HFFc6 (cell line): ENCODE measurements at places on chromosomes 12 and 14.

DNA sequence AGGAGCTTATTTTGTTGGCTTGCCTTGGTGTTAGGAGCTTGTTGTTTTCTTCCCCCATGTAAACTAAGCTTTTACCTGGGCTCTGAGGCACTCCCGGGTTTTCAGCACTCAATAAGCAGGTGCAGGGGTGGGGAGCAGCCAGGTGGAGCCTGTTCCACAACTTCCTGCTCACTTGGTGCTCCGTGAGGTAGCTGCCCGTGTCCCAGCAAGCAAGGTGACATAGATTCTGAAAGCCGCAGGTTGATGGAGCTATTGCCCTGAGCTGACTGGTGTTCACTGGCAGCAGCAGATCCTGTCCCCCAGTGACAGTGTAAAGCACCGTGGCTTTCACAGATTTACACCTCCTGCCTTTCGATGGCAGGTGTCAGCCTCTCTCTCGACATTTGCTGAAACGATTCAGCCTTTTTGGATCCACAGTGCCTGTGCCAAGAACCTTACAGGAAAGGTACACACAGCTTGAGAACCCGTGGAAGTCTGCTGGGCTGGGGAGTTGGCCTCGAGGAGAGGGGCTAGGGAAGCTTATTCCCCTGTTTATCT is 295.7 kb upstream of the FKBP4 start:
- no peak for DNase-seq

DNA sequence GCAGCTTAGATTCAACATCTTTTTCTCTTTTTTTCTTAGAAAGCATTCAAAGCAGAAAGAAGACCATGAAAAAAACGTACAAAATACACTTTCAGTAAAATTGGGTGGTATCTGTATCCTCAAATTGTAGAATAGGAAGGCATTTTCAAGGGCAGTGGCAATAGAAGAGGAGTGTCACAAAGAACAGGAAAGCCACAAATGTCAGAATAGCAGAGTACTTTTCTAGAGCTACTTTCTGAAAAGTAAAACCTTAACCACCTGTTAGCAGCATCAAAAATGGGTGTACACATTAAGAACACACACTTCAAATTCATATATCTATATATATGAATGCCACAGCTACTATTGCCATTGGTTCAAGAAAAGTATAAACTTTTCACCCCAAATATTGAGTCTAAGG is 412.1 kb upstream of the DCN start:
- DNase-seq: no peak

- DNase-seq: no peak
These were observed 477.1 kb downstream of the FSCB start for GRCh38 chr14:44029933-44030332.

- no peak for DNase-seq
These were observed 33.4 kb downstream of the CCER1 start for GRCh38 chr12:90921536-90921935.

DNA sequence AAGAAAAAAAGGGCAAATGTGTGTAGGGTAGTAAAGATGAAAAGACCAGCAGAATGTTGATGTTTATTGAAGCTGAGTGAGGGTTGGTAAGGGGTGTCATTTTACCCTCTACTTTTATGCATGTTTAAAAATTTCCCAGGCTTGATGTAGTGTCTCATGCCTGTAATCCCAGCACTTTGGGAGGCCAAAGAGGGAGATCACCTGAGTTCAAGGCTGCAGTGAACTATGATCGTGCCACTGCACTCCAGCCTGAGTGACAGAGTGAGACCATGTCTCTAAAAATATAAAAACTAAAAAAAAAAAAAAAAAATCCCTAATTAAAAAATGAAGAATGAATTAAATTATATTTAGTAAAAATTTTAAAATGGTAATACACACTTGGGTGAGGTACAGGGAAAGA is 8.5 kb downstream of the SEL1L start:
- no peak for DNase-seq

GRCh38 chr14:35406090-35406489 is 1.5 kb upstream of the NFKBIA start:
- DNase-seq: no peak

- DNase-seq: no peak
These were observed 9.1 kb downstream of the SCAF11 start for GRCh38 chr12:45981075-45981837.

GRCh38 chr14:68270342-68270741 is 450.8 kb downstream of the RAD51B start:
- DNase-seq: no peak

GRCh38 chr12:131982041-131982440 is 32.3 kb downstream of the EP400 start:
- no peak for DNase-seq

GRCh38 chr12:107320929-107321631 is 227.7 kb upstream of the CRY1 start:
- DNase-seq: no peak

DNA sequence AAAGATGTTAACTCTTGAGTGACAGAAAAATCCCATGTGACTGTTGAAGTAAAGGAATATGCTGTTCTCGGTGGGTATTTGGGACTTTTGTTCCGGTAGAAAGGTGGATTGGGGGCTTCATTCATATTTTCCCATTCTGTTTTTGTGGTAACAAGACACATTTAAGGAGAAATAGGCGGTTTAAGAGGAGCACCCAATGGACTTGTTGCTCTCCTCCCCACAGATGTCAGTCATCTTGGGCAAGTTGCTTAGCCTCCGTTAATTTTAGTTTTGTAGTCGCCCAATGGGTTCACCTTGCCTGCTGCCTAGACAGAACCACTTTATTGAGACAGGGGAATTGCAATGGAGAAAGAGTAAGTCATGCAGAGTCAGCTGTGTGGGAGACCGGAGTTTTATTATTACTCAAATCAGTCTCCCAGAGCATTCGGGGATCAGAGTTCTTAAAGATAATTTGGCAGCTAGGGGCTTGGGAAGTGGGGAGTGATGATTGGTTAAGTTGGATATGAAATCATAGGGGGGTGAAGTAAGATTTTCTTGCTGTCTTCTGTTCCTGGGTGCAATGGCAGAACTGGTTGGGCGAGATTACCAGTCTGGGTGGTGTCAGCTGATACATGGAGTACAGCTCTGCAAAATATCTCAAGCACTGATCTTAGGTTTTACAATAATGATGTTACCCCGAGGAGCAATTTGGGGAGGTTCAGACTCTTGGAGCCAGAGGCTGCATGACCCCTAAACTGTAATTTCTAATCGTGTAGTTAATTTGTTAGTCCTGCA is 50.3 kb downstream of the SLC38A1 start:
- DNase-seq: no peak

- DNase-seq: no peak
These were observed 295.5 kb upstream of the ATXN7L3B start for GRCh38 chr12:74242088-74242487.

GRCh38 chr12:113500782-113501311 is 29.2 kb upstream of the LHX5 start:
- no peak for DNase-seq
